ENCODE measurements at places on chromosomes 2 and 18.

DNA sequence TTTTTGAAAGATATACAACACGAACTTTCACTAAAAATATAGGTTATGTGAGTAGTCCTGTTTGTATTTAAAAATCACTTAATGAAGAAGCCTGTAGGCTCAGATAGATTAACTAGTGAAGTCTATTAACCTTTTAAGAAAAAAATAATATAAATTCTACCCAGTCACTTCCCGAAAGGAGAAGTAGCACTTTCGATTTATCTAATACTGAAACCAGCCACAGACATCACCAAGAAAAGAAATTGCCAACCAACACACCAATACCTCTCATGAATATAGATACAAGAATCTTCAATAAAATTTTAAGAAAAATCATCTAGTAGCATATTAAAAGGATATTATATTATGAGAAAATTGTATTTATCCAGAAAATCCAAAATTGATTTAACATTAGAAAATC is 160.5 kb downstream of the GALNT13 start:
- no peak for DNase-seq

DNA sequence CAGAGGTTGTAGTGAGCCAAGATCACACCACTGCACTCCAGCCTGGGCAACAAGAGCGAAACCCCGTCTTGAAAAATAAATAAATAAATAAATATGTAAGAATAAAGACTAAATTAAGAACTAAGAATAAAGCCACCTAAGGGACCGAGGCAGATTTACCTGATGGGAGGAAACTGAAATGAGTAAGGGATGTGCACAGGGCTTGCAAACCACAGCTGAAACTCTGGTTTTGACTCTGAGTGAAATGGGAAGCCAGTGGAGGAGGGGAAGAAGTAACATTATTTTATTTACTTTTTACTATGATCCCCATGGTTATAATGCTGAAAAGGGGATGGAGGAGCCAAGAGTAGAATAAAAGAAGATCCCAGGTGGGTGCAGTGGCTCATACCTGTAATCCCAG is 107.3 kb downstream of the CABYR start:
- DNase-seq: no peak

DNA sequence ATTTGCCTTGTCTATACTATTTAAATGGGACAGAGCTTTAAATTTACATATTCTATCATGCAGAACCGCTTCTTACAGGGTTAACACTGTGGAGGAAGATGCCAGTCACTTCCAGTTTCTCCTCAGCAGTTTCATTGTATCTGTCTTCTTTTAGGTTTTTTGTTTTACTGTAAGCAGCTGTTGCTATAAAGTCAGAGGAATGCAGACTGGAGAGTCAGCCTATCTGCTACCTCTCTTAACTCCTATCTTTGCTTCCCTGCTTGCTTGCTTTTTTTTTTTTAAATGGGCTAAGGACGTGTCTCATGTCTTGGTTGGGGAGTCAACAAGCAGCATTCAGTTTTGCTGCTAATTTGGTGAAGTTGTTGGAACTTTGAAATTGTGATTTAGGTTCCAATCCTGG is 8.9 kb downstream of the EPC2 start:
- DNase-seq: no peak

DNA sequence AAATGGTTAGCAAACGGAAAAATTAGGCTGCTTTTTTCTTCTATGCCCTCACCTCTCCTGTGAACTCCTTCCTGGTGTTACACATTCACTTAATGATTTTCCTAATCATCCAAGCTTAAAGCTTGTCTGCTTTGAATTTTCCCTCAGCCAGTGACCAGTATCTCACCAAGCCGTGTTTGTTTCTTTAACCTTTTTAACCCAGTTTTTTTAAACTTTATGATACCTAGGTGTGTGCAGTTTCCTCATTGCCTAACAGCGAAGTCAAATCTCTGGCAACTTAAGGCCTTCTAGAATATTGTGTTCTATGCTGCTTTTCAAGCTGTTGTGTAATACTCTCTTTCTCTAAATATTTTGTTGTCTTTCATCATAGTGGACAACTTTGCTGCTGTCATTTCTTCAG is 113.0 kb downstream of the PIK3C3 start:
- DNase-seq: no peak

- no peak for DNase-seq
Measured at GRCh38 chr18:34550902-34551301, 159.2 kb upstream of the DTNA start.
